EH (cell line): ENCODE measurements at places on chromosomes 2 and 18.

- DNase-seq: no peak
Observed at GRCh38 chr2:10720947-10721395, 459 bp upstream of the ATP6V1C2 start.

GRCh38 chr2:147712051-147712450, 132.8 kb upstream of the ACVR2A start:
- DNase-seq: peak; percentile 67

- no peak for DNase-seq
Observed at GRCh38 chr2:68660658-68661057, 17.3 kb downstream of the PROKR1 start.

GRCh38 chr2:150778828-150779227, 291.4 kb upstream of the RND3 start:
- peak; percentile 31 for DNase-seq

- DNase-seq: no peak
Observed at GRCh38 chr2:127134235-127134634, 27.3 kb upstream of the BIN1 start.

- no peak for DNase-seq
Observed at GRCh38 chr2:128622371-128622770, 303.7 kb upstream of the HS6ST1 start.

DNA sequence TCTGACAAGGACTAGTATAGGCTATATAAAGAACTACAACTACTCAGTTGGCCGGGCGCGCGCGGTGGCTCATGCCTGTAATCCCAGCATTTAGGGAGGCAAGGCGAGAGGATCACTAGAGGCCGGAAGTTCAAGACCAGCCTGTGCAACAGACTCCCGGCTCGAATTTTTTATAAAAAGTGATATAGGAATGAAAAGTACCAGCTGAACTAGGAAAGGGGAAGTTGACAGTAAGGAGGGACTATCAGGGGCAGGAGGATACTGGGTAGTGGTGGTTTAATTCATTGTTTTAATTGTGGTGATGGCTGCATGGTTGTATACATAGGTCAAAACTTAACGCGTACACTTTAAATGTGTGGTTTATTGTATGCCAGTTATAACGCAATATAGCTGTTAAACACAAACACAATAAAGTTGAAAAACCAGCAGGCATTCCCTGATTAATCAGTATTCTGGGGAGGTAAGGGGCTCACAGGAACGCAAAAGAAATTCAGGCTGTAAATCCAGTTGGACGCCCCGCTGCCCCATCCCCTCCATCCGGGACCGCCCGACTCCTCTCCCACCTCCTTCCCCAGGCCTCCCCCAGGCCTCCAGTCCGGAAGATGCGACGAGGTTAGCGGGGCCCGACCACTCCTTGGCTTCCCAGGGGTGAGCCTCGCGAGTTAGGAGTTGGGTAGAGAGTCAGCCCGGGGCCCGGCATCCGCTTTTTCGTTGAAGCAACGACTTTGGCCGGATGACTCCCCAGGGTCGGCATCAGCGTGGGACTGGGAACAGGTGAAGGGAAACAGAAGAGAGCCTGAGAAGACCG, 746 bp upstream of the POLR1B start:
- peak; percentile 73 for DNase-seq

DNA sequence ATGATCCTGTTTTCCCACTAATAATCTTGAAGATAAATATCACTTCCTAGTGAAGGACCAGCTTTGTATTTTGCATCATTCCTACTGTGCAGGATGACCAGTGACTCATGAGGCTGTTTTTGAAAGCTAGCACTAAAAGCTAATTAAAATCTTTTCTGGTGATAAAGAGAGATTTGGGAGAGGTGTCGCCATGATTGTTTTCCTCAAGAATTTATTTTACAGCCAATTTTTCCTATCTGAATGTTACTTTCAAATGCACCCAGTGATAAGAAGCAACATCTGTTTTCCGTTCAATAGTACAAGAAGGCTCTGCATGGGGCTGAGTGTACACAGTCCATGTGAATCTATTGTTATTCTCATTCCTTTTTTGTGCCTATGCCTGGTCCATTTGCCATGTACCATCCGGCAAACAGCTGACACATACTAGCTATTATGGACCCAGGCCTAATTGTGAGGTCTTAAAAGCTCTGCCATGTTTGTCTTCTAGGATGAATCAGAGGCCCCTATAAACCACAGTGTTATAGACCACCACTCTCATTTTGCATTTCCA, 28.4 kb downstream of the MEIS1 start:
- DNase-seq: peak; percentile 49

DNA sequence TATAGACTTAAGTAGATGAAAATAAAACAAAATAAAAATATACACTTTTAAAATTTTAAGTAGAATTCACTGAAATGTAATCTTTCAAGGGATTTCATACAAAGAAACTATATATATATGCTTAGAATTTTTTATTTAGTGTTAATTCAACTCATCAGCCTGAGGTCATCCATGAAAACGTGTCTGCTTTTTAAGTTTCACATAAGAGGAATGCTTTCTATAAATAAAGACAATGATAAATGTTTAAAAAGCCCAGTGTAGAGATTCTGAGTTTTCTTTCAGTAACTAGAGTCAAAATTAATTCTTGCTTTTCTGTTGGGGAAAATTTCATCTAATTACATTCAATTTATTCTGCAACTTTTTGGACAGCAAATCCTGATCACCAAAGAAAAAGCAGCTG, 213.3 kb downstream of the MBD5 start:
- DNase-seq: peak; percentile 7

GRCh38 chr2:105517814-105518705, 119.2 kb upstream of the FHL2 start:
- DNase-seq: peak; percentile 65

DNA sequence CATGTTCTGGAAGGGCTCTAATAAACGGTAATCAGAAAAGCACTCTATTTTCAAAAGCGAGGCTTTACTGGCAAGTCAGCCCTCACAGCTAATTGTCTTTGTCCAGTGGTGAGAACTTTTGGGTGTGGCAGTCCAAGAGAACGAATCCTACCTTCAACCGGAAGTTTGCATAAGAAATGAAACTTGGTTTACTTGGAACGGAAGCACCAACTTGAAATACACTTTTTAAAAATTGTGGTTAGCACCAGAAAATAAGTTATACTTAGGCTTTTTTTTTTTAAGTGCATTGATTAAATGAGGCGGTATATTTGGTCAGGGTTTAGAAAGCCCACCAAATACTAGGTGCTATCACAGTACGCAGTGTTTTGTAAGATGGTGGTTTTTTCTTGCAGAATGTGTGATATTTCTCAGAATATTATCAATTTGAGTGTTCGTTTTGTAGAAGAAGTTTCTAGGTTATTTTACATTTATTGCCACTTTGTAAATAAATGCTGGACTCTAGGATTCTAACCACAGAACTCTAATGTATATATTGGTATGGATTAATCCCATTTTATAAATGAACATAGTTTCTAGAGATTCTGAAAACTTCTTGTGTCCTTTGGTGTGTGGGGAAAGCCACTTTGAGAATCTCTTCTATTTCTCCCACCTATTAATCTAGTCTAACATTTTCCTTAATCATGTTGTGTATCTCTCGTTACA, 1.2 kb downstream of the MYL12A start:
- DNase-seq: peak; percentile 75

- DNase-seq: peak; percentile 46
Observed at GRCh38 chr2:84924173-84925106, 19.0 kb downstream of the TMSB10 start.

DNA sequence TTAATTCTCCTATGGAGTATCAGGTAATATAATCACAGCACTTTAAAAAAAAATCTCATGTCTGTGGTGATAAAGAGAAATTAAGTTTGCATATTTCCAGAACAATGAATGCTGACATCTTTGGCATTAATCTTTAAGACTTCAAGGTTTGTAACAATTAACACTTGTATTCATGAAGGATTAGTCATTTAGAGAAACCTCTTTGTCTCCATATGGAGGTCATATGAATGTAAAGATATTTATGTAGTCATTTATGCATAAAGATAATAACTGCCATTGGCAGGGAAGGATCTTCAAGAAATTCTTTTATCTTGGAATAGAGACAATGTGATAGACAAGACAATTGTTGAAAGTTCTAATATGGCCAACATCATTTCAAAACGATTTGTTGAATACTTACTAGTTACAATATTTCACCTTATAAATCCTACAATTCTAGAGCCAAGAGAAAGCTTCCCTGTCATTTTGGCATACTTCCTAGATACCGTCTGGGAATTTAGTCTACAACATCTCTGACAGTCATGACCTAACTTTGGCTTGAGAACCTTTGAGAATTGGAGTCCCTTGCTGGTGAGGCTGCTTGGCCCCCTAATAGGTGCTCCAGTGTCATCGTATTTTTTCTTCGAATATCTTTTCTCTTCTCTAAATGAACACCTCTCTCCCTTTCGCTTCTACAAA, 33.6 kb downstream of the RASGRP3 start:
- no peak for DNase-seq

GRCh38 chr2:8693157-8693821, 11.4 kb downstream of the ID2 start:
- DNase-seq: no peak

DNA sequence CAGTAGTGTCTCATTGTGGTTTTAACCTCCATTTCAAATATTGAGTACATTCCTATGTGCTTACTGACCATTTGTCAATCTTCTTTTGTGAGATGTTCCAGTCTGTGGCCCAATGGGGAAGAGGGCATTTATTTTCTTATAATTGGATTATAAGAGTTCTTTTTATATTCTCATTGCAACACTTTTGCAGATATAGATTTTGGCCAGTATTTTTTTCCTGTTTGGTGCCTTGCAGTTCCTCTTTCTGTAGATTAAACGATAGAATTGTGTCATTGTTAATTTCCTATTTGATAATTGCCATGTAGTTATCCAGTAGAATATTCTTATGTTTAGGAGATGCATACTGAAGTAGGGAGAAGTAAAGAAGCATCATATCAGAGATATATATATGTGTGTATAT, 56.4 kb upstream of the CYTIP start:
- DNase-seq: no peak

- no peak for DNase-seq
Observed at GRCh38 chr2:202378662-202379358, 2.7 kb downstream of the BMPR2 start.

DNA sequence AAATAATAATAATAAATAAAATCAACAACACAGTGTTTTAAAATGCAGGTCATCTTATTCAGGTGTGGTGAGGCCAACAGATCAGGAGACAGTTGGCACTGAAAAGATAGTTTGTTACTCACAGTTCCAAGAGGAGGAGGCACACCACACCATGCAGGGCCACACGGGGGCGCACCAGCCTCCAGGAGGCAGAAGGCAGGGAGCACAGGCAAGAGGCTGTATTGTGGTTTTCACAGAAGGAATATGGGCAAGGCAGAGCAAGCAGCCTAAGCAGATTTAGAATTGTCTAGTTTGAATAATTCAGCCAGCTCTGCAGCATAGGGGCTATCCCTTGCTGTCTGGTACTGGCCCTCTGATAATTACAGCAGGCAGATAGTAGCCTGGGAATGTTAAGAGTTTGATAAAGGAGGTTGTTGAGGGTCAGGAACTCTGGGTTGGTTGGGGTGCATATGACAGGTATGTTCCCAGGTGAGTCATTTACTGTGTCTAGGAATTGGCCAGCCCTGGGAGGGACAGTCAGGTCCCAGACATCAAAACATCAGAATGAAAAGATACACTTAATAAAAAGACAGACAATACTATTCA, 31.3 kb downstream of the KIAA2012 start:
- DNase-seq: peak; percentile 79

DNA sequence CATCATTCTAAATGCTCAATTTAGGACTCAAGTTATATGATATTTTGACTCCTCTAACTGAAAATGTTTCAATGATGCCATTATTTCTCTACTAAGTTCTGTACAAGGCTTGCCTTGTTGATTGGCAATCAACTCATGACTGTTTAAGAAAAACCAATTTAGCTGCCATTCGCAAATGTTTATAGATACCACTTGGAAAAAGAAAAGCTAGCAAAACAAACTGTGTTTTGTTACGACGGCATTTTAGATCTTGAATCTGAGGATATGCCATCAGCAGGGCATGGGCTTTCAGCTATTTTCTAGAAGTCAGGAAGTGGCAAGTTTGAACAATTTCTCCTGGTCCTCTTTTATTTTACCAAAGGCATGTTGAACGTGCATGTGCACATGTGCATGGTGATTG, 65.3 kb downstream of the MREG start:
- DNase-seq: no peak

GRCh38 chr2:174259981-174260380, 11.6 kb upstream of the OLA1 start:
- peak; percentile 68 for DNase-seq

GRCh38 chr2:152062125-152063091, 36.4 kb downstream of the CACNB4 start:
- peak; percentile 80 for DNase-seq

GRCh38 chr18:13643261-13643751, 83.1 kb downstream of the FAM210A start:
- no peak for DNase-seq

GRCh38 chr2:10353931-10354330, 51.2 kb downstream of the HPCAL1 start:
- DNase-seq: no peak

DNA sequence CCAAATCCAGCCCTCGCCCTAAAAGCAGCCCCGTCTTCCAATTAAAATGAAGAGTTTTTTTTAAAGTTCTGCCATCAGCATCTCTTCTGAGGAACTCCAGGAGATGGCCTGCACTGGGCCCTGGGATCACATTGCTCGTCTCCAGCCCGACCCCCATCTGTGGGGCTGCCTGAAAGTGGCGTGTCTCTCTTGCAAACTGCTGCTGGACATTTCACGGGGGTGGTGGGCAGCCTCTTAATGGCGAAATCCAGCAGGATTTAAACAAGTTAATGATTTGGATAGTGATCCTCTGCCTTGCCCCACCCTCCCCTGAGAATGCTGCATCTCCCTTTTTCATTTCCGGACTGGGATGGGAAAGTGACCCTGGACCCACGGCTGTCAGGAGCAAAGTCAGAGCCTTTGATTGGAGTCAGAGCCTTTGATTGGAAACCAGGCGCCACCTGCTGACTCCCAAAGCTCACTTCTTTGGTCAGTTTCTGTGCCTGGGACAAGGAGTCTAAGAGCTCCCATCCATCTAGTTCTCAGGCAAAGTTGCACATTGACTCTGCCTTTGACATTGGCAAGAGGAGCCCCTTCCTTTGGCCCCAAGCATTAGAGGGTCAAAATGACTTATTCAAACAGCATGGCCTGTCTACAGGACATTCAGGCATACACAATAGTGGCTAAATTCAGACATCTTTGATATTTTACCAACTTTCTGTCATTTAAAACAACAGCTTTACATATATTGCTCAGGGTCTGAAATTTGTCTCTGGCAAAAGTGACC, 155.2 kb downstream of the SH3BP4 start:
- peak; percentile 84 for DNase-seq

- no peak for DNase-seq
Observed at GRCh38 chr2:68365087-68365486, at the start of gene PLEK. PLEK (plus strand) TSS chr2:68365282; CDS start chr2:68365352, 70 bp downstream.

GRCh38 chr2:67667054-67667908, 270.1 kb downstream of the ETAA1 start:
- peak; percentile 17 for DNase-seq

GRCh38 chr2:217327953-217328621, 468.2 kb upstream of the TNP1 start:
- no peak for DNase-seq
